ENCODE measurements at places on chromosomes 3 and 15.

DNA sequence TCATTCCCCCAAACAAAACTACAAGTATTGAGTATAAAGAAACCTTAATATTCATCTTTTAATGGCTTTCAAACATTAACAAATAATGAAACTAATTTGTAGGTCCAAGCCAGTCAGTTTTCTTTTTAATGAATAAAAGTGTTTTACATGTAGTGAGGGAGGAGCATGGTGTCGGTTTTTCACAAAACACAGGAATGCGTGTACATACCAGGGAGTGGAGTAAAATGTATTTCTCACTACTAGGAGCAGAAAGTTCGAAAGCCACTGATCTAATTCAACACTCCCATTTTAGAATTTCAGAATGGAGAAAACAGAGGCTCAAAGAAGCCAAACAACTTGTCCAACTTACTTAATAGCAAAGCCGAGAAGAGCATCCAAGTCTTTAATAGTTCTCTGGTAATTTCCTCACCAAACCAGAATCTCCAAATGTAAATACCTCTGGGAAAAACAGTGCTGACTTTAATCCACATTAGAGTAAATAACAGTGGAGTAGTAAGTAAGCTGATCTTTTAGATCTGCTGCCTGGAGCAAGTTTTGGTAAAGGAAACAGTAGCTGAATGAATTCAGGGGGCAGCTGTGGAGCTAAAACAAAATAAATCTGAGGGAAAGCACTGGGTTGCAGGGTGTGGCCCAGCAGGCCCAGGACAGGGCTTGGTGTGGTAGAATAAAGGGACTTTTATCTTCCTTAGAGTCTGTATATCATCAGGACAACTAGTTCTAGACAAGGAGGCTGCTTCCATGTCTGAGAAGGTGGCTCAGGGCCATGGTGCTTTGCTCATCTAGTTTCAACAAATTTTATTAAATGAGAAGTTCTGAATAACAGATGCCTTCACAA, 7.9 kb downstream of the ANP32A start:
- peak; percentile 36 for DNase-seq

- DNase-seq = peak; percentile 36
Measured at GRCh38 chr3:11523572-11524101, 120.1 kb downstream of the VGLL4 start.

DNA sequence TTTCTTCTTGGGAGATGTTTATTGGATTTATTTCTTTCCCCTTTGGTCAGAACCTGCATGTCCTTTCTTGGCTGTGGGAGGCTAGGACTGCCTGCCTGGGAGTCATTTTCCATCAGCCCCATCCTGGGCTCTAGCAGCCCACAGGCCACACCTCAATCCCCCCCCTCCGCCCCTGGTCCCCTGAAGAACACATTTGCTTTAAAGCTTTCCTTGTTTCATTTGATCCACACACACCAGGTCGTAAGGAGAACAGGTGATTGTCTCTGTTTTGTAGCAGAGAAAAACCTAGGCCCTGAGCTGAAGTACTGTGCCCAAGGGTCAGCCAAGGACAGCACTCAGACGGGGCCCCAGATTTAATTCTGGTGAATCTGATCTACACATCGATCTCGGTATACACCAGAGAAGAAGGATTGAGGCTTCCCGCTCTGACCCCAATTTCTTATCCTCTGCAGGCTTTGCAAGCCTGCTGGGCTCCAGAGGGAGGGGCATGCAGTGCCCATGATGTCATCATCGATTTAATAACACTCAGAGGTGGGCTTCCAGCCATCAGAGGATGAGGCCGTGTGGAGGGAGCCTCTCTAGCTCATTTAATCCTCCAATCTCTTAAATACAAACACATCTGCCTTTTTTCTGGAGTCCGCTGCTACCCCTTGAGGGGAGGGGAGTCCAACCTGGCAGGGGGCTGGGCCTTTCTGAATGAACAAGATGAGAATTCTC, 1.7 kb upstream of the CLN6 start:
- peak; percentile 78 for DNase-seq

DNA sequence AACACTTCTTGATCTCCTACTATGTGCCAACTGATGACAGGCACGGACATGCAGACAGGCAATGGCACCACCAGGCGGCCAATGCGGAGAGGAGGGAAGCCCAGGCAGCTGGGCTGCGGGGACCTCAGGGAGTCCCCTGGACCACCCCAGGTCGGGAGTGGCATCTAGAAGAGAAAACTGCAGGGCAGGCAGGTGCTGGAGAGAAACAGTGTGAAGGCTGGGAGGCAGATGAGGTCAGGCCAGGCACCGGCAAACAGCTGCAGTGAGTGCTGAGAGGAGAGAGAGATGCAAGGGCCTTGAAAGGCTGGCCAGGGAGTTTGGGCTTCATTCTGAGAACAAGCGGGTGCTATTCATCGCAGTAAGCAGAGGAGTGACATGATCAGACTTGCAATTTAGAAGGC, 29.1 kb downstream of the SLC6A1 start:
- no peak for DNase-seq

DNA sequence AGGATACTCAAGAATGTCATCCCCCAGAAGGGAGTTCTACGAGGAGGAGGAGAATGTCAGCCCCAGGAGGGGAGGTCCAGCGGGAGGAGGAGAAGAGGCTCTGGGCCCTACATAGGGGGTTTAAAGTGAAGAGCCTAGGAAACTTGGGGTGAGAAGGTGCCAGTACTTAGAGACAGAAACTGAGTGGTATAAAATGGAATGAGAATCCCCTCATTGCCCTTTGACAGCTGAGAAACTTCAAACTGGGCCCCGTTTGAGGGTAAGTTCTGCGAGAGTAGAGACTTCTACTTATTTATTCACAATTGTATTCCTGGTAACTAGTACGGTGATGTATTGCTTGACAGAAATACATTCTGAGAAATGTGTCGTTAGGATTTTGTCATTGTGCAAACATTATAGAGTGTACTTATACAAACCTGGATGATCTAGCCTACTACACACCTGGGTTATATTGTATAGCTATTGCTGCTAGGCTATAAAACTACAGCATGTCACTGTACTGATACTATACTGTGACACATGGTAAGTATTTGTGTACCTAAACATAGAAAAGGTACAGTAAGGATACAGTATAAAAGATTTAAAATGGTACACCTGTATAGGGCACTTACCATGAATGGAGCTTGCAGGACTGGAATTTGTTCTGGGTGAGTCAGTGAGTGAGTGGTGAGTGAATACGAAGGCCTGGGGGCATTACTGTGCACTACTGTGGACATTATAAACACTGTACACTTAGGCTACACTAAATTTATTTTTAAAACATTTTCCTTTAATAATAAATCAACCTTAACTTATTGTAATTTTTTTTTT, 62.0 kb downstream of the TSC22D2 start:
- no peak for DNase-seq

DNA sequence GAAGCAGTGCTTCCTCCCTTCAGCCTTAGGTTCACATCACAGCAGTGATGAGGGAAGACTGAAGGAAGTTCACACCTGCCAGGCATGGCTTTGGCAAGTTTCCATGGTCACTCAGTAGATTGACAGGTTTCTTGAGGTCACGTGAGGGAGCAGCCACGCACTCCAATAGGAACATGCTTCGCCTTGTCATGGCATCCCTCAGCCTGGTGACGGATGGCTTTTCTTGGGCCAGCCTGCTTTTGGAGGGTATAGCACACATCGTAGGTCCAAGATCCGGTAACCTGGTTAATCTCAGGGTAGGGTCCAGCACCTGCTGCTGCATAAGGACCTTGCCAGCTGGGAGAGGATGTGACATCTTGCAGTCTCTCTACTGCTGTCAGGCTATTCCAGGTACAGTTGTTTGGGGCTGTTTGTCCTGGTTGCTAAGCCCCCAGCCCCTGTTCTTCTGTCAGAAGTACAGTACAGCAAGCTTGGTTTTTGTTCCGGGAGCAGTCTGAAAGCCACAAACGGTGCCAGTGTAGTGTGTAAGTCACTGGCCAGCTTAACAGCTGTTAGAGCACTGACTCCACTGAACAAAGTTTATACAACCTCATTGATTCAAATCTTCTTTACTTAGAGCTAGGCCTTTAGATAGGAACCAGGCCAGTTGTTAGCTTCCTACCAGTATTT, 42.3 kb downstream of the PSMD6 start:
- no peak for DNase-seq

- DNase-seq = peak; percentile 78
Measured at GRCh38 chr3:185824051-185825005, 514 bp downstream of the IGF2BP2 start.

GRCh38 chr15:29050870-29051269, 165.1 kb downstream of the APBA2 start:
- no peak for DNase-seq
